ENCODE measurements at places on chromosomes 5 and 9. TPM values are rescaled to one million over a fixed set of nuclear protein-coding genes. Genes with fewer than 3 reads are reported as not detected.
A peak's percentile ranks its signal among the peaks of the same experiment; 100 is the strongest.

- no peak for DNase-seq
These were observed 3.0 kb upstream of the ARRDC3 start for GRCh38 chr5:91386120-91386519.

DNA sequence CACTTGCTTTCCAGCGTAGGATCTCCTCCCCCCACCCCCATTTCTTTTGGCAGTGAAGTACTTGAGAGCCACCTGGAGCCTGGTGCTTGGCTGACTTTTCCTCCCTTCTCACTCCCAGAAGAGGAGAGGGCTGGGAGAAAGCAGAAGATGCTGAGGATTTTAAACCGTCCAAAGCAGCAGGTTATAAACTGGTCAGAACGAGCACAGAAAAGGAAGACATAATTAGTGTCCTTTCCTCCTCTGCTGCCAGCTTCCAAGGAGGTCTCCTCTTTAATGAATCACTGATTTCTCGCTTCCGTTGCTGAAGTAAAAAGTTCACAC is 563 bp upstream of the FGF10 start:
- DNase-seq = no peak

GRCh38 chr9:90018688-90019087 is 413.9 kb downstream of the GADD45G start:
- DNase-seq = no peak

DNA sequence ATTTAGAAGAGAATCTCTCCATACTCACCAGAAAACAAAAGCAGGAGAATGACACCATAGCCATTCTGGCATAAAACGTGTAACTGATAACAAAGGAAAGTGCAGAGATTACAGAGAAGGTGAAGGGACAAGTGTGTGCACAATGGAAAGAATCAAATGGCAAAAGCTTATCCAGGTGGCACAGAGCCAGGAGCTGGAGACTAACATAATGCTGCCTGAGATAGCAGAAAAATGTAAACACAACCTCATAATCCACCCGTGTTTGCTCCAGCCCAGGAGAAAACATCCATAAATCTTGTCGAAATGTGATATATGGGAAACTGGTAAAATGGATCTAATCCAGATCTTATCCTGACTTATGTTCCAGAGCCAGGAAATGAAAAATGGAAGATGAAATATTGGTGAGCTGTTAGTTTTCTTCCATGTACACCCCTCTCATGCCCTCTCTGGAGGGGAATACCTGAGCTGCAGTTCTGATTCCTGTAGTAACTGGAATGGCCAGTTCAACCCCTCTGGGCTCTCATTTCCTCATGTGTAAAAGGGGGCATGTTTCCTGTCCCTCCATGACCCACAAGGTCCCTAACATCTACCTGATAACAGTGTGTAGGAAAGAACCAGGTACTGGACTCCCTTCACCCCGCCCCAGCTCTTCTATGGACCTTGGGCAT is 212.3 kb upstream of the DAPK1 start:
- DNase-seq = no peak

DNA sequence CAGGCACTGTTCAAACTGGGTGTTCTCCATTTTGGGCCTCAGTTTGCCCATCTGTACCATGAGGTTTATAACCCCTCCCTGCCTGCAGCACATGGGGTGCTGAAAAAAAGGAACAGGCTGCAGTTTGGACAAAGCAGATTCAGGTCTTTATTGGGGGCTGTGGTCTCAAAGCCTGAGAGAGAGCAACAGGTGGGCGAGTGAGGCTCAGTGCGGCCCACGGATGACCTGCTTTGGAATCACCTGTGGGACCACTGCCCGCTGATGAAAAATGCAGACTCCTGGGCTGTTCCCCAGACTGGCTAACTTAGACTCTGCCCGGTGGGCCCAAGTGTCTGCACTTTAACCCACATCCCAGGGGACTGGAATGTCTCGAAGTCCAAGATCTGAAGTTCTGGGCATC is 11.8 kb upstream of the DAB2IP start:
- no peak for DNase-seq

GRCh38 chr5:123115020-123115419 is 26.0 kb downstream of the PRDM6 start:
- DNase-seq = no peak

DNA sequence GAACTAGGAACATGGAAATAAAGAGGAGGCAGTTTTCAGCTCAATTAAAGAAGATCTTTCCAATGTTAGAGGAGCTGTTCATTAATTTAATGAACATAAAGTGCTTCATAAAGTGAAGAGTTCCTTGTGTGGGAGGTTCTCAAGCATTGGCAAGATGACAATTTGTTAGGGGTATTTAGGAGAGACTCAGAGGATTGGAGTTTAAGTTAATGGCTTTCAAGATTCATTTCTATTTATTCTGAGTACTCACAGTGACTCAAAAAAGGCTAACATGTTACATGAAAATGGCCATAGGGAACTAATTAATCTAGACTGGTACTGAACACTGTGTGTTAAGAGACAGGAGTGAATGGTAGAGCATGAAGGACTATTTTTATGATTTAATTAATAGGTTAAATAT is 55.4 kb upstream of the CDH12 start:
- DNase-seq = no peak

GRCh38 chr9:96513622-96514021 is 63.7 kb downstream of the HABP4 start:
- DNase-seq = no peak

DNA sequence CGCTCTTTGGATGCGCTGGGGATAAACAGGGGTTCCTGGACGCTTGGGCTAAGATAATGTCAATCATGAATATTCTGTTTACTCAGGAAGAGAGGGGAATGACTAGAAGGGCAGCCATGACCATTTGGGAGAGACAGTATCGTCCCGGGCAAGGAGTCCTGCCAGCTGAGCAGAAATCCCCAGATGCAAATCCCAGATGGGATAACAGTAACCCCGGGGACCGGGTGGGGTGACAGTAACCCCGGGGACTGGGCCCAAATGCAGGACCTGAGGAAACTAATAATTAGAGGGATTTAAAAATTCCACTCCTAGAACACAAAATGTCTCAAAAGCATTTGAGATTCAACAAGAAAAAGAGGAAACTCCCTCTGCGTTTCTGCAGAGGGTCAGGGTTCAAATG is 189.0 kb upstream of the PPP1R26 start:
- DNase-seq = no peak

DNA sequence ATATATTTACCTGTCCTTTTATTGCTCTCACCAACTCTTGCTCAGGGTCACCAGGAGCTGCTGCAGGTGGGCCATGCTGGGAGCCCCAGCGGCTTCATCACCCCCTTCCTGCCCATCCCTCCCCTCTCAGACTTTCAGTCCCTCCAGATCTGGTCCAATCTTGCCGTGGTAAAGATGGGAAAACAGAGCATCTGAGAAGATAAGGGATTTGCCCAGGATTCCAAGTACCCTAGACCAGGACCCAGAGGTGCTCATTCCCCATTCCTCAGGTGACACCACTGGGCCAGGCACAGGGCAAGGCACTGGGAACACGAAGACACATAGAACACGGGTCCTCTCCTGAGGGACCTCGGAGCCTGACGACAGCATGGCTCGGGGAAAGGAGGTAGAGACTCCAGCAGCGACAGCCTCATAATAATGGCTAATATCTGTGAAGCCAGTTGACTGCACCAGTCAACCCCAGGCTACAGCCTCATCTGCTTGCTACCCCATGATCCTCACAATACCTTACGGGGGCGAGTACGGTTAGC is 18.0 kb downstream of the TMOD1 start:
- DNase-seq = no peak

GRCh38 chr5:147578228-147579024 is 68.6 kb upstream of the DPYSL3 start:
- DNase-seq = no peak

DNA sequence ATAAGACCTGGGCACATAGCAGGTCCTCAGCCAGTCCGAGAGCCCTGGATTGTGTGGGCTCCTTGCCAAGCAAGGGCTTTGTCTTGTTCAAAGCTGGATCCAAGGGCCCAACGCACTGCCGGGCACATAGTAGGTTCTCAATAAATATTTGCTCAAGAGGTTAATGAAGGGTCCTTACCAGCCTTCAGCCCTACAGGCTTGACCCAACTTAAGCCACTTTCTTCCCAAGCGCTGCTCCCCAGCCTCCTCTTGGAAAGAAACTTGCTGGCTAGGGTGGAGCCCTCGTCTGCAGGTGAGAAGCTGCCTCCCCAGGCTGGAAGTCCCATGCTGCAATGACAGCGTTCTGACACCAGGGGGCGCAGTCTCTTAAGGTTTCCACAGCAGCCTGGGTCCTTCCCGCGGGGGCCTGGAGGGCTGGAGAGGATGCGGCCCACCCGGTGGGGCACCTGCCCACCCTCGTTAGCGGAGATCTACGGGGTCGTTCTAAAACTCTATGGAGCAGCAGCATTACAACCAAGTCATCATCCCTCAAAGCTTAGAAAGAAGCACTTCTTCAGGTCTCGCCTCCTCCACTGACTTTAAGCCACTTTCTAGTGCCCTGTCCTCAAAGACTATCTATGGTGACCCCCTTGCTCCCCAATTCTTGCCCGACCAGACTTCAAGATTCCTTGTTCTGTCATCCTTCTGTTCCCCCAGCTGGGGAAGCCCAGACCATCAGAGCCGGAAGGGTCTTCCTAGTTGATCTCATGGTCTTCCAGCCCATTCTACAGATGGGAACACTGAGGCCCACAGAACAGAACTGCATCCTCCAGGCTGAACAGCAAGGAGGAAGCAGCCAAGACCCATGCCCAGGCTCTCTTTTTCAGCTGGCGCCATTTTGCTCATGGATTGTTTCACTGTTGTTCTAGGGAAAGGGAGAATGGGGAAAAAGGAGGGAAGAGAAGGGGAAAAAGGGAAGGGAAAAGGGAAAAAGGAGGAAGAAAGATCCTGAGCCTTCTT is 115.4 kb downstream of the LHX2 start:
- DNase-seq = no peak

DNA sequence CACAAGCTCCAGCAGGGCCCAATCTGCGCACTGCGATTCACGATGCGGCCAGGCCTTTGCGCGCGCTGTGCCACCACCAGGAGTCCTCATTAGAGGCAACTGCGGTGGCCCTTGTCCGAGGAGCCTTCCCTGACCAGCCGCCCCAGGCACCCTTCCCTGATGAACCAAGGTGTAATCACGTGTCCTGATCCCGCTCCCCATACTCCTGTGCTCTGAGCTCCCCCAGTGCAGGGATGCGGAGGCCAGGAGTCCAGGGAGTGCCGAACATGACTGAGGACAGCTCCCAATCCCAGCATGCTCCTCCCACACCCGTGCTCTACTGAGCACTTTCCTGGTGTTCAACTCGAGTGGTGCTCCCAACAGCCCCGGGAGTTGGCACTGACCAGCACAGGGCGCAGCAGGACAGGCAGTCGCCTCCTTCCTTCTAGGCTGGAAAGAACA is 134.8 kb downstream of the ZNF354C start:
- DNase-seq = no peak

- DNase-seq = no peak
These were observed 277.3 kb downstream of the GLIS3 start for GRCh38 chr9:4022435-4023067.

- peak; percentile 51 for DNase-seq
These were observed 29.7 kb downstream of the SH3GLB2 start for GRCh38 chr9:128998462-128998861.

- DNase-seq = no peak
These were observed 24.9 kb downstream of the SNX24 start for GRCh38 chr5:122870219-122870856.

GRCh38 chr5:159343295-159344094 is 13.2 kb upstream of the IL12B start:
- DNase-seq = peak; percentile 33

GRCh38 chr5:15926586-15926985 is 253.0 kb downstream of the MARCHF11 start:
- no peak for DNase-seq

DNA sequence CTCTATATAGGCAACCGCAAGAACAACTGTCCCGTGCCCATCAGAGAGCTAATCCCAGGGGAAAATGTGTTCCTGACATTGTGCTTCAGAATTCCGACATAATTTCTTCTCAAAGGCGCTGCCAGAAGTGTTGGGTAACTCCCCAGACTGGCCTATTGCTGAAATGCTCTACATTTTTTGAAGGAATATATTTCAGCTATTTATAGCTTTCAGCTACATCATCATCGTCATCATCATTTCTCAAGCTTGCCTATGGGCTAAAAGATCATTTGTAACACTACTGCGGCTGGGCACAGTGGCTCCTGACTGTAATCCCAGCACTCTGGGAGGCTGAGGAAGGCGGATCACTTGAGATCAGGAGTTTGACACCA is 49.7 kb downstream of the MYO10 start:
- no peak for DNase-seq

GRCh38 chr9:94920420-94921091 is 194.1 kb downstream of the AOPEP start:
- DNase-seq = no peak

DNA sequence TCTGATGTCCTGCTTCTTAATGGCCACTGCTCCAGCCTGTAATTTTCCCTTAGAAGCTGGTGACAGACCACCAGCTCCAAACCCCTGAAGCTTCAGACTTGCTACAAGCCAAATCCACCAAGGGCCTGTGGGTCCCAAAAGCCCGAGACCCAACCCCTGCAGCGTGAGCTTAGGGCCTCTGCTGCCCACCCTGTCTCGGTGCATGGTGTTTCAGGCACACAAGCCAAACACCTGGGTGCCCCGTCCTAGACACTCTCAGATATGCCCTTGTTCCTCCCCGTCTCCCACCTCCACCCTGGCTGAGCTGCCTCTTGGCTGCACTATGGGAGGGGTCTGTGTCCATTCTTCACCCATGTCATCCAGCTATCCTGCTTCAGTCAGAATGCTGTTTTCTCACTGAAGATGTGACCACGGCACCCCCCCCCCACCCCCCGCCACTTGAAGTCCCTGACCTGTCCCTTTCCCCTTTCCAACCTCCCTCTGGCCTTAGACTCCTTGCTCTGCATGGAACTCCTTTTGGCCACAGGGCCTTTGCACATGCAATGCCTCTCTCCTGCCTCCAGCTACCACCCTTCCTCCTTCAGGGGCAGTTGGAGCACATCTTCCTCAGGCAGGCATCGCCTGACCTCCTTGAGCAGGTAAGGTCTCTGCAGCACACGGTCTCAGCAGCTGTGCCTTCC is 55.8 kb downstream of the ZNF354C start:
- DNase-seq = no peak

DNA sequence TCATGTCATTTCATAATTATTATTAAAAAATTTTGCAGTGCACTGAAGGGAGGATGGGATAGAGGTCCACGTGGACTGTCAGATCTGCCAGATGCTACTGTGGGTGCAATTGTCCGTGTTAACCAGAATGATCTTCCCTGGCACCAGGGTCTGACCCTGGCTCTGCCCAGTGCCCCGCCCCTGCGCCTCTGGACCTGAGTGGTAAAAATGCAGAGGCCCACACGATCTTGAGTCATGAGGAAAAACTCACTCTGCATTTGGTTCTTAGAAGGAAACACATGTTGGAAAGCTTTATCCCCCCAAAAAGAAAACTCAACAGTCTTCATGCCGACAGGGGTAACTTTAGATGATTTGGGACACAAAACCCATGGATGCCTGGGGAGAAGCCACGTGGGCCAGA is 20.1 kb upstream of the BARX1 start:
- DNase-seq = no peak

Gene SLC2A6
- 41.7 TPM for total RNA-seq

Gene TOMM5
- total RNA-seq = 196 TPM

Gene LCN2
- total RNA-seq = 2.6 TPM

Gene CAVIN4
- total RNA-seq = 0.67 TPM

Gene NIPAL4
- total RNA-seq = 5.6 TPM

Gene WDR70
- total RNA-seq = 25.5 TPM

Gene GRIN3A
- total RNA-seq = not detected

Gene KCNN2
- 0.14 TPM for total RNA-seq

Gene KIF4B
- 0.03 TPM for total RNA-seq

Gene IFNB1
- not detected for total RNA-seq
